CD4-positive, alpha-beta T cell treated with Interleukin-12 subunit alpha and Interleukin-12 subunit beta, for 1 hour (primary cell): ENCODE measurements at places on chromosomes 5 and 9.

GRCh38 chr9:8660383-8660782 lies 860.8 kb upstream of the DMAC1 start:
- peak; percentile 7 for DNase-seq

- DNase-seq = no peak
Observed at GRCh38 chr5:42581845-42582244, 158.6 kb downstream of the GHR start.

- peak; percentile 80 for DNase-seq
Observed at GRCh38 chr9:35736201-35736633, 3.8 kb downstream of the CREB3 start.

- no peak for DNase-seq
Observed at GRCh38 chr9:6944093-6944551, 186.3 kb downstream of the KDM4C start.
